ENCODE measurements at places on chromosomes 7 and 10.

- no peak for DNase-seq
Observed at GRCh38 chr10:32650246-32650655, 204.3 kb downstream of the CCDC7 start.

DNA sequence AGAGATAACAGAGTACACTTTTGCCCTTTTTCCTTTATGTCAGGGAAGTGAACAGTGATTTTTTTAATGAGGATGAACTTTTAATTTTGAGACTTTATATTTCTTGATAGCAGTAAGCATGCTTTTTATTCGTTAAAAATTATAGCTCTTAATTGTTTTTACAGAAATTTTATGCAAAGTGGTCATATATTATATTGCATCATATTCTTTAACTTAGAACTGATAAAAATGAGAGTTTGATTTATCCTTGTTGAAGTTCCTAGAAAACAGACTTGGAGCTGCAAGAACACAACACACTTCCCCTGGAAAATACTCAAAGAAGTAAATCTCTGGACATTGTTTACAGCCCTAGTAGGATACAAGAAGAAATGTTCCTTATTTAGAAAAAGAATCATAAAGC is 21.2 kb upstream of the MINDY3 start:
- no peak for DNase-seq

DNA sequence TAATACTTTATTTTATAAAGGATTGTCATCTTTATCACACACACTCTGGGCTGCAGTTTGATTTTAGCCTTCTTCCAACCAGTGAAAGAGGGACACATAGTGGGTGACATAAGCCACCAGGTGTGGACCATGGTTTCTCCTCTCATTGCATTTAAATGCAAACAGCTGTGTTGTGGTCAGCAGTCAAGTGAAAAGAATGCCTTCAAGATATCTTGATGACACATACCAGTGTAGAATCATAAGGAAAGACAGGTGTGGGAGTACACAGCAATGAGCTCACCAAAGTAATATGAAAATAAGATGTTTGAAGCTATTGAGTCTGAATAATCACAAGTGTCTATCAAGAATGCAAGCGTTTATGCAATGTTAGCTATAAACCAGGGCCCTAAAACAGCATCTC is 580.0 kb downstream of the XPNPEP1 start:
- no peak for DNase-seq

DNA sequence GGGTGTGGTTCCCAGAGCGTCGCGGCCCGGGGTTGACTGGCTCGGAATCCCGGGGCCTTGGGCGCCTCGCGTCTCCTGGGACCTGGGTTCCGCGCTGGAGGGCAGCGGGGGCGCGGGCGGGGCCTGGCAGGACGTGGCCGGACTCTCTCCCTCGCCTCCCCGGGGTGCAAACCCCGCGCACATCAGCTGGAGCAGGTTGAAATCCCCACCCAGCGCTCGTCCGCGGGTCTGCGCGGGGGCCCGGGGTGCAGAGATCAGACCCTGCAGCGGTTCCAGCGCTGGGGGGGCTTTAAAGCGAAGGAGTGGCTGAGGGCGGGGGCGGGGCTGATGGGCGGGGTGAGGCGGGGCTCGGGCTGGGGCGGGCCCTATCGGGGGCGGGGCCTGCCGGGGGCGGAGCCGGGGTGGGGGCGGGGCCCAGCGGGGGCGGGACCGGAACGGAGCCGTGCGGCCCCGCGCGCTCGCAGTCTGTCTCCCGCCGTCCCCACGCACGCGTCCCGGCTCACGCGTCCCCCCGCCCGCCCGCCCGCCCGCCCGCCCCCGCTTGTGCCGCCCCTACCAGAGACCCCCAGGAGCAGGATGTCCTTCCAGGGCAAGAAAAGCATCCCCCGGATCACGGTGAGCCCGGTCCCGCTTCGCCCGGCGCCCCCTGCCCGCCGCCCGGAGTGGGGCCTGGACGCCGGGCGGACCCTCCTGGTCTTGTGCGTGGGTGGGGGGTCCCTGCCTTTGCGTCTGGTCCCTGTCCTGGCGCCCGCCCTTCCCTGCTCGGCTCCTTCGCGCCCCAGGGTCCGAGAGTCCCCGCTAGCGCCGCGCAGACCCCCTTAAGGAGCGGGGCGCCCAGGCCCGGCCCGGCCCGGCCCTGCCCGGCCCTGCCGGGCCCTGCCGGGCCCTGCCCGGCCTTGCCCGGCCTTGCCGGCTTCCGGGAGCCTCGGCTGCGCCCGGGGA is at the start of gene DPYSL4:
TSS of gene DPYSL4 (plus strand) at position 461 of the 942 bp plus-strand sequence. CDS start at position 577, 116 bp downstream.
- no peak for DNase-seq
